Upper lobe of right lung (tissue), 1 donor: ENCODE measurements at places on chromosomes 12 and 14. TPM values are rescaled to one million over a fixed set of nuclear protein-coding genes. Genes with fewer than 3 reads are reported as not detected.
A peak's percentile ranks its signal among the peaks of the same experiment; 100 is the strongest.

DNA sequence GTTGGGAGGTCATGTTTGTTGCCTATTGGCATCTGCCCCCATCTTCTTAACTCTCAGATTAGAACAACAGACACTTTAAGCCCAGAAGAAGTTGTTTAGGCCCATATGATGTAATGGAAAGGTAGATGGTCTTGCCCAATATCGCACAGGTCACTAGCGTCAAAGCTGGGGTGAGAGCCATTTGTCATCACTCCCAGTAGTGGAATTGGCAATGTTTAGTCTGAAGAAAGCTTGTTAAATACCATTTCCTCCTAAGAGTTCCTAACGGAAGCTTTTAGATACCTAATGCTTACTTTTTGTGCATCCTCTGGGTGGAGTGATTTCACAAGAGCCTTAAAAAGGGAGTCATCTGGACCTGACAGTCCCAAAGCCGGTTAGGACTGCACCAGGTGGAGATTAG lies 125.4 kb downstream of the DACT1 start:
- no peak for DNase-seq

DNA sequence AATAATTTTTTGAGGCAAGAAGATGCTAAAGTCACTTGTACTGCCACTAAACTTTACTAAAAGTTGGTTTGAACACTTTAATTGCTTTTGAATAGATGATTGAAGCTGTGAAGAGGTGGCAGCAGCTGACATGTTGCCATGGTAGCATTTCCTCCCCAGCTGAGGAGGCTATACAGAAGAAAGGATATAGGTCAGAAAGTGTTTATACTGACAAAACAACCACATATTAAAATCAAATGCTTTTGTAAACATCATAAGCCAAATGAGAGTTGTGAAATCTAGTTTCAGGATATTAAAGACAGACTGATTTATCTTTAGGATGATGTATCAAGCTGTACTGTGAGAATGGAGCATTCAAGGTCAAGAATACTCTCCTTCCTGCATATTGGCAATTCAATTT lies 41.7 kb downstream of the TSPAN19 start:
- no peak for DNase-seq

- DNase-seq, result no peak
Measured at GRCh38 chr14:71063351-71063750, 156.1 kb downstream of the PCNX1 start.

DNA sequence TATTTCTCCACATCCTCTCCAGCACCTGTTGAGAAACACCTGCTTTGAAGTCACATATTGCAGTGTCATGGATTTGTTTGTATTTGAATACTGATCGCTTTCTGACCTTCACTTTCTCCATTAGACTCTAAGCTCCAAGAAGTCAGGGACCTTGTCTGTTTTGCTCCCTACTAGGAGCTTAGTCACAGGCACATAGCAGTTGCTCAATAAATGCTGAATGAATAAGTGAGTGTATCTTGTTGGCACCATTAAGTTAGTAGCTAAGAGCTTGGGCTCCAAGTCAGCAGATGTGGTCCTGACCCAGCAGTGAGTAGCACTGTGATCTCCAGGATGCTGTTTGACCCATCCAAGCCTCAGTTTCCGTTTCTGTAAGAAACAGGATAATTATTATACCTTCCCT lies 10.1 kb downstream of the MVK start:
- DNase-seq, result no peak

- DNase-seq, result no peak
Measured at GRCh38 chr12:24820872-24821271, 128.0 kb downstream of the BCAT1 start.

DNA sequence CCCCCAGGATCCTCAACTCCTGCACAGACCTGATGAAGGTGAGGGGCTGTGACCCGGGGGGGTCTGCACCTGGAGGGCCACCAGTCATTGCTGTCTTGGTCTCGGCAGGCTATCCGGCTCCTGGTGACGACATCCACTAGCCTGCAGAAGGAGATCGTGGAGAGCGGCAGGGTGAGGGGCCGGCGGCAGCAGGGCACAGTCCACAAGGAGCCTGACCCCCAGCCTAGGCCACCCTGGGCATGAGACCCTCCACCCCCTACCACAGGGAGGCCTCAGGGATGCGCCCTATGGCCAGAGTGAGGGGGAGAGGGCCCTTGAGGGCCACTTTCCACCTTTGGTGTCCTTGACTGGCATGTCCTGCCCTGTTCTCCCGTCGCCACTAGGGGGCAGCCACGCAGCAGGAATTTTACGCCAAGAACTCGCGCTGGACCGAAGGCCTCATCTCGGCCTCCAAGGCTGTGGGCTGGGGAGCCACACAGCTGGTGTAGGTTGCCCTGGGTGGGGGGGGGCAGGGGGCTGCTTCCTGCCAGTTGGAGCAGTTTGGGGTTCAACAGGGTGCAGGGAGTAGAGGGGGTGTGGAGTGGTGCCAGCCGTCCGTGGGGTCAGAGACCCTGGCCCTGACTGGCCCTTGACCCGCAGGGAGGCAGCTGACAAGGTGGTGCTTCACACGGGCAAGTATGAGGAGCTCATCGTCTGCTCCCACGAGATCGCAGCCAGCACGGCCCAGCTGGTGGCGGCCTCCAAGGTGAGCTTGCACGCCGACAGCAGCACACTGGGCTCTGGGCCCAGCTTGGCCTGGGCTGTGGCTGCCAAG lies 25.0 kb downstream of the HIP1R start:
- DNase-seq, result peak; percentile 92

The KLRC3 gene
- not detected for total RNA-seq

DNA sequence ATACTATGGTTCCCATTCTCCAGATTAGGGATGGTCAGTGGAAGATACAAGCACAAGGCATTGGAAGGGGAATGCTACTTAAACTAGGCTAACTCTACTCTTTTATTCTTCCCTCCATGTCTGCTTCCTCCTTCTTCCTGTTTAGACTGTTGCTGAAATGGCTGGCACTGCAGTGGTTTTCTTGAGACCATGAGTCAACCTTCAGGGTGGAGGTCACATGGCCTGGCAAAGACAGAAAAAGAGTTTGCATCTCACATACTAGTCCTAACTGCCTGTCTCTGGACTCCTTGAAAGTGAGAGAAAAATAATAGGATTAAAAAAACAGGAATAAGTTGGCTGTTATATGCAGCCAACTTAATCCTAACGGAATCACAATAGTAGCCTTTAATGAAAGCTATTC lies 37.0 kb downstream of the ALDH1L2 start:
- DNase-seq, result no peak

GRCh38 chr12:29043069-29043468 lies 106.0 kb upstream of the FAR2 start:
- no peak for DNase-seq

DNA sequence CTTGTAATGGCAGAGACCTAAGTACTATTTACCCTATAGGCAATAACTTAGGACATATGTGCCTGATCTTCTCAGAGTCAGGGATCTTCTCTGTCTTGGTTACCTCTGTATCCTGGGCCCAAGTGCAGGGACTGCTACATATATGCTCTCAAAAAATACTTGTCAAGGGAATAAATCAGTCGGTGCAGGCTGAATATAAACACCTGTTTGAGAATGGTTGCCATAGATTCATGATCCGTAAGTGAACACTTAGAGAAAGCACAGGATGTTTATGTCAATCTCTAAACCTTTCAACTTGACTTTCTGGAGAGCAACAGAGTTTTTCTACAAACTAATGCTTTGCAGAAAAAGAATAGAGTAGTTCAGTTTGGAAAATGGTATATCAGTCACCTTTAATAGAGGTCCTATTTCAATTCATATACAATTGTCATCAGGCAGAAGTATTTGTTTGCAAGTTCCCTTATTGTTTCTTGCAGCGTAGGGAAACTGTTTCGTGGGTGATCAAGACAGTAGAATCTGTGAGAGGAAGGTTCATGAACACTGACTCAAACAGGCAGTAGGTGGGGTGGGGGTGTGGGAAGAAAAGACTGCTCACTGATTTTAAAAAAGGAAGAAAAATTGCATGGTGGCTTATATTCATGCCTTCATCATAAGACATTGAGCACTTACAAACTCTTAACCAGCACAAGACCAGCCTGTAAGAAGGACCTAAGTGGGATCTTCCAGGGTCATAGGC lies 6.0 kb upstream of the UBE2N start:
- no peak for DNase-seq

GRCh38 chr14:54120260-54120659 lies 163.6 kb upstream of the BMP4 start:
- no peak for DNase-seq

DNA sequence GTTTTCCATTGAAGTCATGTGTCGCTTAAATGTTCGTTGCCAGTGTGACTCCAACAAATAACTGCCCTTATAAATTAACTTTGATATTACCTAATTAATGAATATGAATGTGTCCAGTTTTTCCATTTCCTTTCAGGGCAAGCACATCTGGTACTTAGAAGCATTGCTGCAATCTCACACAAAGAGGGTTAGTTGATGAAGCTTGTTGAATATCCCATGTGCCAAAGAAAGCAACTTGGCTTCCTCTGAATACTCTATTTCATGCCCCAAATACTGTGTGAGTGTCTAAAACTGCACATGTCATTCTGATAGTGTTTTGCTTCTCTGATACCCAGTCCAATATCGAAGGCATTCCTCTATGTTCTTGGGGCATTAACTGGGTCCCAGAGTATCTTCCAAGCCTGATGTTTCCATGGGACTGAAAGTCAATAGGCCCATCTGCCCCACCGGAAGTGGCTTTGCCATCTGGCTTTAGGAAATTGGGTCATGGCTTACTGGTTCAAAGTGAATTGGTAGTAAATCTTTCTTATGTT lies 75.8 kb upstream of the CNTN1 start:
- DNase-seq, result no peak

DNA sequence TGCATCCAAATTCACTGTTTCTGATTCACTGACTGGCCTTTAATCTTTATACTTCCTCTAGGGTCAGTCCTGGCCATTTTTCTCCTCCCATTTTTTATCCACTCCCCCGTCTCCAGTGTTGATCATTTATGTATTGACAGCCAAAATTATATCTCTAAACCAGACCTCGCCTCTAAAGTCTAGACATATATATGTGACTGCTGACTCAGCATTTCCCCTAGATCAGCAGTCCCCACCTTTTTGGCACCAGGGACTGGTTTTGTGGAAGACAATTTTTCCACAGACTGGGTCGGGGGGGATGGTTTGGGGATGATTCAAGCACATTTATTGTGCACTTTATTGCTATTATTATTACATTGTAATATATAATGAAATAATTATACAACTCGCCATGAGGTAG lies 88.3 kb upstream of the DAAM1 start:
- no peak for DNase-seq

DNA sequence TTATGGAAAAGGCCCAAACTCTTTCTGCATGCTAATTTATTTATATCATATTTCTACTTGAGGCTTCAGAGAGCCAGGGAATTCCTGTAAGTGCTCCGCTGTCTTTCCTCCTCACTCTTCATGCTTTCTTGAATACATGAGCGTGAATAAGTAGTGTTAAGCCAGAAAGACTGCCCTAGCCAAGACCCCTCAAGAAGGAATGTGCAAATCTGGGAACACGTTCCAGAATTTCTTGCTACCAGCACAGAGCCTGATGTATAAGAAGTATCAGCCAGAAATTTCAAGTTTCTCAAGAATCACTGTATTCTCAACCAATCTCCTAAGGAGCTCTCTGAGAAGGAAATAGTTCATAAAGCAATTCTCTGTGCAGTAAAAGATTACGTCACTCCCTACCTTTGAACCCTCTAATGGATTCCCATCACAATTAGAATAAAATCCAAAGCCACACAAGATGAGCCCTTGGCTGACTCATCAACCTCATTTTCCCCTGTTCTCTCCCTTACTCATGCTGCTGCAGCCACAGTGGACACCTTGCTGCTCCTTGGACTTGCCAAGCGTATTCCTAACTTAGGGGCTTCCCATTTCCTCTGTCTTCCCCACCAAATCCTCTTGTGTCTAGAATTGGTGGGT lies 6.9 kb upstream of the TSPAN8 start:
- no peak for DNase-seq

DNA sequence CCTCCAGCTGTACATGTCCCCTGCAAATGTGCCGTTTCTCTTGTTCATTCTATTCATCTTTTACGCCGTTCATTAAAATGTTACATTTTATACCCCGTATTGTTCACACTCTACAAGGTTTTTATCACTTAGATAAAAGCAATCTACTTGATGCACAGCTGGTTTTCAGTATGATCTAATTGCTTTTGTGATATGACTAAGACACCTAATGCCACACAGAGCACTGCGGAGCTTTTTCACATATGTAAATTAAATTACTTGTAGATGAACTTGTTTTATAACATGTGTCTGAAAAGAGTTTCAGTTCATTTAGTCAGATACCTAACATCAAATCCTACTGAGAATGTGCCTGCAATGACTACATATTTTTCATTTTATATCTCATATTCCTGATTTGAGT lies 40.9 kb upstream of the RERGL start:
- no peak for DNase-seq

The MDM1 gene
- 10.5 TPM for total RNA-seq

DNA sequence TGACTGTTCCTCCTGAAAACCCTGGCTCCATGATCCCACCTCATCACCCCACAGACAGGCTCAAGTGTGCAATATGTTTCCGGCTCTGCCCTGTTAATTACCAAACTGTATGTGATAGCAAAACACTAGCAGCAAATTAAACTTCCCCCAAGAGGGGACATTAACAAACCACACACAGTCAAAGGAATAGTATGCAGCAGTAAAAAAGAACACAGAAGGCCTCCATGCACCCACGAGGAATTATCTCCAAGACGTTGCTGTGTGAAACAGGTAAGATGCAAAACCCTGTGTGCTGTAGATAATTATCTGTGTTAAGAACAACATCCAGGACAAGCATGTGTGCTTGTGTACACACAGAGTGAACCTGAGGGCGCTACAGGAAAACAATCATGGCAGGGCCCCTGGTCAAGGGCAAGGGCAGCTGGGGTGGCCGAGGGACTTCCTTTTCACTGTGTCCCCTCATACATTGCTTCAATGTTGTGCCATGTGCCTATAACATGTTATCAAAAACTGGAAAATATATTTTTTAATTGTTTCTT lies 35.8 kb downstream of the ITPK1 start:
- no peak for DNase-seq

GRCh38 chr12:32265951-32266350 lies 133.4 kb upstream of the FGD4 start:
- no peak for DNase-seq

GRCh38 chr14:76933515-76933914 lies 95.0 kb downstream of the IRF2BPL start:
- no peak for DNase-seq

The MYF6 gene
- total RNA-seq, result not detected

The HCAR2 gene
- total RNA-seq, result 7.6 TPM

The CDK17 gene
- total RNA-seq, result 47.1 TPM

DNA sequence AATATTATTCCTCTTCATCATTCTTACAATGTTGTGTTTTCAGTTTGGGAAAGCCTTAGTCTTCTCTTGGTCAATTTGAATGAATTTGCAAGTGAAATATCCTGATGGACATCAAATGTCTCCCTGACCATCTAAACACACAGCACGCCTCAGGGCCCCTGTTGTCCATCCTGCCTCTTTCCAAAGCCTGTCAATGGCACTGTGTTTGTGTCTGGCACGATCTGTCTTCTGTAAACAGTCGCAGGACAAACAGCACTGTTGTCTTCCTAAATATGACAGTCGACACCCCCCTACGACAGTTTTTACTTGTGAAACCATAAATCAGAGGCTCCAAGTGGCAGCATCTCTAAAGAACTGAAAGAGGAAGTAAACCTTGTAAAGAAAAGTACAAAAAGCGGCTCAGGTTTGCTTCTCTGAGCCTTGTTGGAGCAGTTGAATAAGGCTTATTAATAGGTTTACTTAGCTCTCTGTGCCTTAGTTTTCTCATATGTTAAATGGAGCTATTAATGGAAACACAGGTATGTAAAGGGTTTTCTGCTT lies 285.8 kb downstream of the NRXN3 start:
- no peak for DNase-seq

The DGLUCY gene
- total RNA-seq, result 77.6 TPM

The GPR132 gene
- total RNA-seq, result 6.7 TPM

- no peak for DNase-seq
Measured at GRCh38 chr14:100680439-100681051, 46.1 kb upstream of the DLK1 start.
